WERI-Rb-1 (cell line): ENCODE measurements at places on chromosomes 12 and 14.
A peak's percentile ranks its signal among the peaks of the same experiment; 100 is the strongest.

- peak; percentile 50 for DNase-seq
These were observed 8.0 kb downstream of the LRRC74A start for GRCh38 chr14:76834241-76834661.

DNA sequence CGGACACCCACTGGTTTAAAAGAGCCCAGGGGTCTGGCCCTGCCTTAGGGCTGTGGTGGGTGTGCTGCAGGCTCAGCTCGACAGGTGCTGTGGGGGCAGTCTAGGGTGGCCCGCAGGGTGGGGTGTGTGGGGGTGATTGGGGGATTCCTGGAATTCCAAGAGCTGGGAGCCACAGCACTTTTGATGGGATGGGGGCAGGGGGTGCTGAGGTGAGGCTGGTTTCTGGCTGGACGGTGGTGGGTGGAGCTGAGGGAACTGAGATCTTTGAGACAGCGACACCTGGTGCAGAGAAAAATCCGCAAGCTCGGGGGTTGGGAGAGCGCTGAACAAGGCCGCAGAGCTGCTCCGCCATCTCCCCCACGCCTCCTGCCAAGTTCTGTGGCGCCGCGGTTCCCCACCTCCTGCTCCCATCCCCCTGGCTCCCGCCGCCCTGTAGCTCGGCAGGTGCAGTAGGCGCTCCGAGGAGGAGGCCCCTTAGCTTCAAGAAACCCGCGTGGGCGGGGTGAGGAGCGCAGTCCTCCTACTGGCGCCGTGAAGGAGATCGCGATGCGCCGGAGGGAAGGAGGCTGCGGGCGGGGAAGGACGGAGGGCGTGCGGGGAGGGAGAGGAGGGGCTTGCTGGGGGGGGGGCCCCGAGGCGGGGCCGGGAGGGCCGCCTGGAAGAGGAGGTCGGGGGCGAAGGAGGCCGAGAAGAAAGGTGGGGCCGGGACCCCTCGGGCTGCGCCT lies 1.3 kb upstream of the TEDC1 start:
- DNase-seq: peak; percentile 91

DNA sequence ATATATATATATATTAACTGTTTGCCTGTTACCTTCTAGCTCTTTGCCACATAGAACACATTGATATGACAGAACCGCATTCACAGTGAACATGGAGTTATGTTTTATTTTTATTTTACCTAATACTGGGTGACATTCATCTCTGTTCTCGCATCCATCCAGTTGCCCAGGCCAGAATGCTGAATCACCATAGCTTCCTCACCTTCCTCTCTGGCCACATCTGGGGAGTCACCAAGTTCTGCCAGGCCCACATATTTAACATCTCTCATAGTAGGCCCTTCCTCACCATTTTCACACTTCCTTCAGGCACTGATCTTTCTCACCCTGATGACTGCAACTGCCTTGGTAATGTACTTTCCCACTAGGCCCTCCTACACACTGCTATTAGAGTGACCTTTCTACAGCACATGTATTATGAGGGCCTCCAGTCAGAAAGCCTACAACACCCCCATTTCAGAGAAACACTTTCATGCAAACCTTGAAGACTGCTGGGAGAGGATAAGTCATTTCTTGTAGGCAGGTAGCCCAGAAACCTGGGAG lies 106.8 kb downstream of the LGR5 start:
- DNase-seq: no peak

DNA sequence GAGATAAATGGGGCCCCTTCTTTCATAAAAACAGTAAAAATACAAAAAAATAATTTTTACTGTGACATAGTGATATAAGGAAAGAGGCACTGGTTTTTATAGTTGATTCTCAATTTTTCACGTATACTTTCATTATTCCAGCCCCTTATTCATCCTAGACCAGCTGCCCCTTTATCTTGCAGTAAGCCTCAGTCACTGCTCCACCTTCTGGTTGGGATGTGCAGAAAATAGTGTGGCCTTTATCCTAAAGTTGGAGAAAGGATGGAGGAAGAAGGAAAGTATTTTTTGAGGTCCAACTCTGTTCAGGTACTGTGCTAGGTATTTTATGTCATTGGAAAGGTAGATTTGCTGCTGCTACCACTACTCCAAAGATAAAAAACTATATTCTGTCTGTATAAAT lies 172.7 kb downstream of the ANO6 start:
- DNase-seq: peak; percentile 22

GRCh38 chr12:108424026-108424425 lies 84.9 kb upstream of the CMKLR1 start:
- DNase-seq: no peak

DNA sequence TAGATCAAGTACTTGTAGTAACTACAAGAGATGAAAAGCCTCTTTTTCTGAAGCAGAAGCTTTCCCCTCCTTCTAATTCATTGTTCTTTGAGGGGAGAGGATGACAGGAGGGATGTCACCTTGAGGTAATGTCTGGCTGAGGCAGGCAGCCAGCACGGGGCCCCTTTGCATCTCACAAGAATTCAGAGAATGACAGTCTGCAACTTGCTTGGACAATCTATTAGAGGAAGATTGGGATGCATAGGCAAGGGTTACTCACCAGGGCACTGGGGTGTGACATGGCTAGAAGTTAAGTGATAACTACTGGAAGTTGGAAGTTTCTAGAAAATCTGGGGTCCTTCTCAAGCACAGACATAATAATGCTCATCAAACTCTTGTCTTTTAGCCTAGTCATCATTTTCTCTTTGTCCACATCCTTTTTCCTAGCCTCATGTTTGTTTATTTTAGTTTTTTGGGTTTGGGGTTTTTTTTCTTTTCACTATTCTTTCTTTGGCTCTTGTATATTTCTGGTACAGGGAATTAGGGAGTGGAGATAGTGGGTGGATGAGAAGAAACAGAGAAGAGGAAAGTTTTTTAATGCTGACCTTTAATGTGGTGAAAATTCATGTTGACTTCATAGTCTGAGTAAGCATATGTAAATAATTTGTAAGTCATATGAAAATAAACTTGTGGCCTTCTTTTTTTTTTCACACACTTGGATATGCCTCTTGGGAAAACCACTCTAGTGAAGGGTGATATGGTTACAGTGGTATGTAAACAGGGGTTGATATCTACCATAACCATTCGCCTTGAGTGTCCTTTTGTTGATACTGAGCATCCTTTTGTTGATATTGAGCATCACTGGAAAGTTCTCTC lies 55.1 kb downstream of the TTLL5 start:
- no peak for DNase-seq

DNA sequence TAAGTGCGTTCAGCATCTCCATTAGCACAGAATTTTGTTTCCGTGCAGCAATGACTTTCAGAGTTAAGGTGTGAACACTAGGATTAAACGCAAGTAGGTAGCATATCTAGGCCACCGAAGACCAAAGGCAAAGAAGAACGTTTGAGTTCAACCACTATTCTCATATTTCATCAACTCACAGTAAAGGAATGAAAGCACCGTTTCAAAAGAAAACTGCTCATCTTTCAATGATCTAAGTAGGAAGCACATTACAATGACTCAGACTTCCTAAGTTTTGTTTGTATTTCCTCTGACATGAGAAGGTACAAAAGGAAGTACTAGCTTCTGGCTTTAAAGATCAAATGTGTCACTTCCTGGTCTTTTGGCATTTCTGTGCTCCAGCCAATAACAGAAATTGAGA lies 57.6 kb downstream of the ACADS start:
- DNase-seq: no peak

GRCh38 chr12:80756875-80757274 lies 40.2 kb downstream of the MYF5 start:
- no peak for DNase-seq

GRCh38 chr14:95106971-95107370 lies 50.4 kb downstream of the DICER1 start:
- no peak for DNase-seq

- no peak for DNase-seq
These were observed 3.5 kb downstream of the LMO3 start for GRCh38 chr12:16602412-16602811.

DNA sequence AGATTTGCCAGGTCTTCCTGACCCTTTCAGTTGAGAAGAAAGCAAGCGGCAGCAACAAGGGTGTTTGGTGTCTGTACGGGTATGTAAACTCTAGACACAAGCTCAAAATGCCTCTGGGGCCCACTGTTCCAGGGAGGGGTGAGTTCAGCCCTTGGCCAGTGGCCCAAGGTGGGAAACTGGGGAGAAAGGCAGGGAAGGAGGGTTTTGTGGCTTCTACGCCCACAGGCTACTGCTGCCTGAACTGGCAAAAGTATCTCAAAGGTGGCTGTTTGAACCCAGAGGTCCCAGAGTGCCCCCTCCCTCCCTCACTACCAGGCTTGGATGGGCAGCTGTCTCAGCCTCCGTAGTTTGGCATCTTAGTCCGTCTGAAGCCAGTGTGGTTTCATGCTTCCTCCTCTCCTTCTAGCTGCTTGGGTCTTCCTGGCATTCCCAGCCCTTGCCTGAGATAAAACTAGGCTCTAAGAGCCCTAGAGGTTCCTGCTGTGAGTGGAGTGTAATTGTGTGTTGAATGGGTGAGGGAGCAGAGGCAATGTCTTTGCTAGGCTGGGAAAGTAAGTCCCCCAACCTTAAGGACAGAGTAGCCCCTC lies 5.5 kb downstream of the HOXC5 start:
- no peak for DNase-seq

DNA sequence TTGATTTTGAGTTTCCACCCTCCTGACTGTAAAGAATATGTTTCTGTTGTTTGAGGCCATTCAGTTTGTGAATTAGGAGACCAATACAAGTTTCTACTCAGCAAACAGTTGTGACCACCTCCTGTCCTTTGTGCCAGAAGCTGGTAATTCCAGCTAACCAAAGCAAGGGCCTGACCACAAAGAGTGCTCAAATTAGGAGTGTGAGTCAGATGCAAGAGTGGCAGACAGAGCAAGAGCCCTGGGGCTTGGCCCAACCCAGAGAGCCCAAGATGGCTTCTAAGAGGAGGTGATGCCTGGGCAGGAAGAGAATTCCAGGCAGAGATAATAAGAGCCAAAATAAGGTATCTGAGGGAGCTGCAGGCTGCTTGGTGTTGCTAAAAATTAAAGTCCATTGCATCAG lies 77.7 kb upstream of the C14orf132 start:
- DNase-seq: no peak

DNA sequence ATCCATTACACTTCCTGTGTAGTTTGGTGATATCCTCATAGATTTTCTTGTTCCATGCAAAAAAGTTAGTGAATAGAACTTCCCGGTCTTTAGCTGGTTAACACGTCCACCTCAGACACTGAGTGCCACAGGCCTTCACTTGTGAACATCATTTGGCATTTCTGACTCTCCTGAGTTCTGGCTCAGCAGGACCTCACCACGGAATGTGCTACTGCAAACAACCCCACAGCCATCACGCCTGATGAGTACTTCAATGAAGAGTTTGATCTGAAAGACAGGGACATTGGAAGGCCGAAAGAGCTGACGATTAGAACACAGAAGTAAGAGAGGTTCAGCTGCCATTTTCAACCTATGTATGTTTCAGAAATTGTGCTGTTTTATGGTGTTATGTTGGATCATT lies 20.0 kb downstream of the C12orf76 start:
- no peak for DNase-seq

GRCh38 chr14:33999771-34000291 lies 49.0 kb upstream of the EGLN3 start:
- DNase-seq: no peak
